GM23338 (cell line): ENCODE measurements at places on chromosomes 2 and 18. TPM values are rescaled to one million over a fixed set of nuclear protein-coding genes. Genes with fewer than 3 reads are reported as not detected.

GRCh38 chr2:239095460-239096081, 247.7 kb downstream of the TWIST2 start:
- no peak overlapping the region for H3K27ac ChIP-seq
- H3K36me3 ChIP-seq = no peaks in the 10 kb centered on the region
- no peaks in the 10 kb centered on the region for H3K27me3 ChIP-seq

DNA sequence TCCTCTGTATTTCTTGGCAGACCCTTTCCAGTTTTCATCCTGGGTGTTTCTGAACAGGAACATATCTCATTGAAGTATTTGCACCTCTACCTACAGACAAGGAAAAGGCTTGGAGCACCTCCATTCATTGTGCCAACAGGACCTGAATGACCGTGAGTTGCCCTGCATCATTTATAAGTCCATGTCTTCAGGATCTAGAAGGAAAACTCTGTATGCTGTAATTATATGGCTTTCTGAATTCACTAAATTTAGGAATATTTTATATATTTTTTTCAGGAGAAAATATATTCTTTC, 402.3 kb upstream of the SLC14A2 start:
- H3K27me3 ChIP-seq = no peaks in the 10 kb centered on the region
- no peak overlapping the region for H3K27ac ChIP-seq
- no peaks in the 10 kb centered on the region for H3K4me1 ChIP-seq
- DNase-seq = no peak

DNA sequence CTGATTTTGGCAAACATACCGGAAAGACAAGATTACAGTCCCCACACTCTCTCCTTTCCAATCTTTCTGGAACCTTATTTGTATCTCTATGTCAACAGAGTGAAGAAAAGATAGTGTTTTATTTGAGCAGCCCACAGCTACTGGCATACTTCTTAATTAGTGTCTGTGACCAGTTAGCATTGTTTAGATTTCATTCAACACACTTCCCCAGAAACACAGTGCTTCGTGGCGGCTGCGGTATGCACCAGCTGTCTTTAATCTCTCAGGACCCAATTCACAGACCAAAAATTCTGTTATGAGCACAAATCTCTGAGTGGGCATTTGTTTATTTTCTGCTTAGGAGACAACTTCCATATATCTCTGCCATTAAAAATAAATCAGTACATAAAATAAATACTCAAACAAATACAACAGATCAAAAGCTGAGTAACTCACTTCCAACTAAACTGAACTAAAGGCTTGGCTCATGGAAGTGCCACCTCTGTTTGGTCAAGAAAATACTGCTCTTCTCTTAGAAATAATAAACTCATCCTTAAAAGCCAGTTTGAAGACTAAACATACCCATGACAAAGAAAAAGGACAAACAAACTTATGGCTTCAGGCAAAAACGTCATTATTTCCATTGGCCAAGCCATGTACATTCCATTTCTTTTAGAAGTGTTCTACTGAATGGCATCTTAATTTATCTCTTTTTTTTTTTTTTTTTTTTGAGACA, 392.4 kb downstream of the TXNL1 start:
- no peaks in the 10 kb centered on the region for H3K36me3 ChIP-seq
- H3K4me3 ChIP-seq = no peak overlapping the region
- no peak for DNase-seq
- no peaks in the 10 kb centered on the region for H3K4me1 ChIP-seq
- H3K27ac ChIP-seq = no peak overlapping the region

DNA sequence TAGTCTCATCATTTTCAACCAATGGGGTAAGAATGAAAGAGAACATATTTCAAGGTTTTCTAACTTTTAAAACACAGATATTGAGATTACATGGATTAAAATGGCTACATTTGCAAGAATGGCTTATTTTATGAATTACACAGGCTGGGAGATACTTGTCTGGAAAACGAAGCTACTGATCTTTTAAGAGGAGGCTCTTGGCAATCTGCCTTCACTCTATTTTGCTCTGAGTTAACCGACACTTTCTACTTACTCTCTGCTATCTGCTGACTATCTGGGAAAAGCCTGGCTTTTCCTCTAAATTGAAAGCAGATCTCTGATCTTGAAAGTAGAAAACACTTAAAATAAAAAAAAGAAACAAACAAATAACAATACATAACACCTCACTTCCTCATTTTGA, 325.4 kb upstream of the LINC00305 start:
- no peak overlapping the region for H3K27ac ChIP-seq
- no peaks in the 10 kb centered on the region for H3K36me3 ChIP-seq
- no peak for DNase-seq
- no peak overlapping the region for H3K4me3 ChIP-seq
- no peaks in the 10 kb centered on the region for H3K27me3 ChIP-seq

SLC19A3 gene
- total RNA-seq = 9.1 and 12.0 TPM in 2 replicates

- no peaks in the 10 kb centered on the region for H3K4me1 ChIP-seq
- DNase-seq = no peak
- no peaks in the 10 kb centered on the region for H3K36me3 ChIP-seq
- H3K4me3 ChIP-seq = no peak overlapping the region
- H3K27ac ChIP-seq = no peak overlapping the region
- H3K27me3 ChIP-seq = no peaks in the 10 kb centered on the region
These were observed 75.9 kb upstream of the CAB39 start for GRCh38 chr2:230636684-230637271.

DNA sequence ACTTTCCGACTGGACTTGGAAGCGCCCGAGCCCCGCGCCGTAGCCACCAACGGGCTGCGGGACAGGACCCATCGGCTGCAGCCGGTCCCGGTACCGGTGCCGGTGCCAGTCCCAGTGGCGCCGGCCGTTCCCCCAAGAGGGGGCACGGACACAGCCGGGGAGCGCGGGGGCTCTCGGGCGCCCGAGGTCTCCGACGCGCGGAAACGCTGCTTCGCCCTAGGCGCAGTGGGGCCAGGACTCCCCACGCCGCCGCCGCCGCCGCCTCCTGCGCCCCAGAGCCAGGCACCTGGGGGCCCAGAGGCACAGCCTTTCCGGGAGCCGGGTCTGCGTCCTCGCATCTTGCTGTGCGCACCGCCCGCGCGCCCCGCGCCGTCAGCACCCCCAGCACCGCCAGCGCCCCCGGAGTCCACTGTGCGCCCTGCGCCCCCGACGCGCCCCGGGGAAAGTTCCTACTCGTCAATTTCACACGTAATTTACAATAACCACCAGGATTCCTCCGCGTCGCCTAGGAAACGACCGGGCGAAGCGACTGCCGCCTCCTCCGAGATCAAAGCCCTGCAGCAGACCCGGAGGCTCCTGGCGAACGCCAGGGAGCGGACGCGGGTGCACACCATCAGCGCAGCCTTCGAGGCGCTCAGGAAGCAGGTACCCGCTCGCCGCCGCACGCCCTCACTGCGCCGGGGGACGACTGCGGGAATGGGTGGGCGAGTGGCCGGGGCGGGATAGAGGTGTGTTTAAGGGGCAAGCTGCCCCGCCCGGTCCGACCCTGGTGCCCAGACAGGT, 713 bp downstream of the ATOH8 start:
- DNase-seq = peak; percentile 79
- no peak overlapping the region for H3K27ac ChIP-seq
- H3K4me3 ChIP-seq = peak overlapping the region; percentile 88
- no peaks in the 10 kb centered on the region for H3K36me3 ChIP-seq
- H3K27me3 ChIP-seq = peaks cover 82% of the 10 kb centered on the region

GRCh38 chr2:19124135-19124534, 234.3 kb downstream of the OSR1 start:
- H3K4me3 ChIP-seq = no peak overlapping the region
- no peak overlapping the region for H3K27ac ChIP-seq
- H3K4me1 ChIP-seq = no peaks in the 10 kb centered on the region
- no peaks in the 10 kb centered on the region for H3K27me3 ChIP-seq
- H3K36me3 ChIP-seq = no peaks in the 10 kb centered on the region

DNA sequence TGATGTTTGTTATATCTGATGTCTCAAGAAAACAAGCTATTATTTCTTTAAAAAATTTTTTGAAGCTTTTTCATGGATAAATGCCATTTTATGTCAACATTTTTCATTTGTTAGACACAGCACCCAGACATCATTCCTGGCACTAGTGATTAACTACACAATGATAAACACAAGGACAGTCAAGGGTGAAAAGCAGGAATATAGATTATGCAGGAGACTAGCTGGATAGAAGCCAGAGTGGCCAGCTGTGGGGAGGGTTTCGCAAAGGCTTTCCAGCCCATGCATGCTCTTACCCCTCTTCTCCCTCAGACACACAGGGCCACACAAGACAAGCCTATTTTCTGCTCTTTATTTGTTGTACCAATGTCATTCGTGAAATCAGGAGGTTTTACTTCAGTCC, 127.1 kb upstream of the TTC39C start:
- no peaks in the 10 kb centered on the region for H3K27me3 ChIP-seq
- no peaks in the 10 kb centered on the region for H3K36me3 ChIP-seq
- no peak overlapping the region for H3K27ac ChIP-seq
- H3K4me1 ChIP-seq = peaks cover 18% of the 10 kb centered on the region

GRCh38 chr2:1675633-1676032, 68.7 kb downstream of the PXDN start:
- H3K4me1 ChIP-seq = no peaks in the 10 kb centered on the region
- no peak for DNase-seq
- H3K27me3 ChIP-seq = no peaks in the 10 kb centered on the region
- H3K27ac ChIP-seq = no peak overlapping the region
- peaks cover 31% of the 10 kb centered on the region for H3K36me3 ChIP-seq
- no peak overlapping the region for H3K4me3 ChIP-seq

- H3K4me1 ChIP-seq = peaks cover 46% of the 10 kb centered on the region
- no peak overlapping the region for H3K4me3 ChIP-seq
- H3K27me3 ChIP-seq = no peaks in the 10 kb centered on the region
- no peak overlapping the region for H3K27ac ChIP-seq
- H3K36me3 ChIP-seq = no peaks in the 10 kb centered on the region
These were observed 561.0 kb downstream of the ARHGAP15 start for GRCh38 chr2:143690235-143690634.

DNA sequence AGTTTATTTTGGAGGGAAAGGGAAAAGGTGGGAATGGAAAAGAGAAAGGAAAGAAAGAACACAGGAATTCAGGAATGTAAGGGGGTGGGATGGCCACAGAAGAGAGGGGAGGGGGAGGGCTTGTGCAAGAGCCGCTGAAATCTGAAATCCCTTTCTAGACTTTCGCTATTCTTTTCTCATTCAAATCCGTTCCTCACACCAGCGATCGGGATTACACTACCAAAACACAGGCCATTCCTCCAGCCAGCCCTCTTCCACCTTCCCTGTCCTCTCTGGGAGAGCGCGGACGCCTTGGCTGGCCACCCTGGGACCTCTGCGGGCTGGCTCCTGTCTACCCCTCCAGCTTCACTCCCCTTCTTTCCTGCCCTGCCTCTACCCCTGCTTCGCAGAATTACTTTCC, 102.3 kb downstream of the CDCA7 start:
- no peaks in the 10 kb centered on the region for H3K27me3 ChIP-seq
- peaks cover 9% of the 10 kb centered on the region for H3K4me1 ChIP-seq
- no peak overlapping the region for H3K27ac ChIP-seq
- H3K4me3 ChIP-seq = no peak overlapping the region

- peaks cover 7% of the 10 kb centered on the region; the same call in 1 of the 2 replicates for H3K4me1 ChIP-seq
- no peak overlapping the region for H3K4me3 ChIP-seq
- H3K36me3 ChIP-seq = no peaks in the 10 kb centered on the region
- DNase-seq = no peak
- peak overlapping the region; percentile 11; the same call in 1 of the 2 replicates for H3K27ac ChIP-seq
These were observed 74.1 kb upstream of the KLHL14 start for GRCh38 chr18:32846896-32847295.

- no peak overlapping the region for H3K4me3 ChIP-seq
- H3K27ac ChIP-seq = no peak overlapping the region
- no peak for DNase-seq
These were observed 28.7 kb downstream of the SLC14A1 start for GRCh38 chr18:45752681-45753080.

- H3K4me1 ChIP-seq = no peaks in the 10 kb centered on the region
- H3K4me3 ChIP-seq = no peak overlapping the region
- DNase-seq = no peak
- no peaks in the 10 kb centered on the region for H3K27me3 ChIP-seq
- H3K36me3 ChIP-seq = no peaks in the 10 kb centered on the region
These were observed 587.2 kb upstream of the PKDCC start for GRCh38 chr2:41460661-41461060.

DNA sequence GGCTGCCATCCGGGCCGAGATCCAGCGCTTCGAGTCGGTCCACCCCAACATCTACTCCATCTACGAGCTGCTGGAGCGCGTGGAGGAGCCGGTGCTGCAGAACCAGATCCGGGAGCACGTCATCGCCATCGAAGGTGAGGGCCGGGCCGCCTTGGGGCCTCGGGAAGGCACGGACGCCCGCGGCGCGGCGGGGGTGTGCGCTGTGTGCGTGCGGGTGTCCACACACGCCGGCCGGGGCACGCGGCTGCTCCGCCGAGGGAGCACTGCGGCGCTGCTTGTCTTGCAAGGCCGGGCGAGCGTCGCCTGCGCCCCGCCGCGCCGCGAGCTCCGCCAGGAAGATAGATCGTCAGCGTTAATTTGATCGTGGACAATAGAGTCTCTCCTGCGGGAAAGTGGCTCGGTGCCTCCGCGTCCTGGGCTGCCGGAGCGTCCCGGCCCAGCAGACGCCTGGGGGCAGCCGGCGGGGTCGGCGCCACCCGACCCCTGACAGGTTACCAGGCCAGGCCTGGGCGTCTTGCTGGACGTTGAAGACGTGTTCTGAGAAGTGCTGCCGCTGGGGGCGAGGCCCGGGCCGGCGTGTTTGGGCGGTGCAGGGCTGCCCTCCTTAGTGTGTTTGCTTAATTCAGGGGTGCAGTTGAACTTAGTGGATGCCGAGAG, 1.0 kb downstream of the AGAP1 start:
- H3K4me3 ChIP-seq = peak overlapping the region; percentile 71
- peak; percentile 54 for DNase-seq
- peaks cover 29% of the 10 kb centered on the region for H3K4me1 ChIP-seq
- no peak overlapping the region for H3K27ac ChIP-seq
- H3K27me3 ChIP-seq = peaks cover 22% of the 10 kb centered on the region; the same call in 1 of the 2 replicates
- H3K36me3 ChIP-seq = no peaks in the 10 kb centered on the region

DNA sequence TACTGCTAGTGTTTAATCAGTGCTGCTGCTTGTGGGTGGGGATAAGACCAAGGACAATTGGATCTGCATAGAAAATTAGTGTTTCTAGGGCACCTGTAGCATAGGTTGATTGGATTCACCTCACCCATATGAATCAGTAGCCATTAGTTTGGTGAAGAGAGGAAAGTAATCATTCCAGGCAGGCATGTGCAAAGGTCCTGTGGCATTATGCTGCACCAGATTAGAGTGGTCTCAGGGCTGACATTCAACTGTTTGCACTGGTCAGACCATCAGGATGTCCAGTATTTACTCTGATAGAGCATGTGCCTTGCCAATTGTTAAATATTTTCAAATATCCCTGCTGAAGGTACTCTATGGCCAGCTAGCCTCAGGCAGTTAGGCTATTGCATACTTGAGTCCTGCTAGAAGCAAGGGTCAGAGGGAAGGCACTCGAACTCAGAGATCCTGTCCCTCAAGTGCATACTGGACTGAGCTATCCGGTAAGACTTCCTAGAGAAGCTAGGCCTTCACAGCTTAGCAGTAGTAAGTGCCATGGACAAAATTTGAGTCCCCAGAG, 64.7 kb downstream of the SKA1 start:
- no peaks in the 10 kb centered on the region for H3K27me3 ChIP-seq
- no peak for DNase-seq
- H3K27ac ChIP-seq = no peak overlapping the region
